ENCODE measurements at places on chromosomes 12 and 14.

DNA sequence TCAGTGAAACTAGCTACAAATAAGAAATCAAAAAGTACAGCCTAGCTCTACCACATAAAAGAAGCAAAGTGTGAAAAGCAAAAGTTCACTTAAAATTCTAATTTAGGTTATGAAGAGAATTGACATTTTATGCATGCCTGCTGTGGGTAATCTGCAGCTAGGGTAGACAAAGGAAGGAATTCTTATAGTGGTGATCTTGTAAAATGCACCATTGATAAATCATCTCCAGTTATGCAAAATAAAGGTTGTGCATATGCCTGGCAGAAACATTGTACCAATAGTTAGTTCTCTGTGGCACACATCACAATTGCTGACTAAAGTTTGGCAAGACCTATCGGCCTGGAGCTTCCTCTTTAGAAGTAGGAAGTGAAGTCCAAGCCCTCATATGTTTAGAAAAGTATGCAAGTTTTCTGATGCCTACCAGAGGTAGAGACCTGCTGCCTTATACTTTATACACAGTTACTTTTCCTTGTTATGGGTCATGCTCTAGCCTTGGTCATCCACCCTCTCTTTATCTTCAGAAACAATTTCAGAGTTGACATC is 78.3 kb downstream of the TSHR start:
- DNase-seq: no peak

- peak; percentile 24 for DNase-seq
Observed at GRCh38 chr14:71289536-71289935, 382.3 kb downstream of the PCNX1 start.

GRCh38 chr14:76881348-76881747 is 55.1 kb downstream of the LRRC74A start:
- DNase-seq: no peak

GRCh38 chr12:46492471-46493085 is 120.0 kb upstream of the SLC38A2 start:
- DNase-seq: no peak

DNA sequence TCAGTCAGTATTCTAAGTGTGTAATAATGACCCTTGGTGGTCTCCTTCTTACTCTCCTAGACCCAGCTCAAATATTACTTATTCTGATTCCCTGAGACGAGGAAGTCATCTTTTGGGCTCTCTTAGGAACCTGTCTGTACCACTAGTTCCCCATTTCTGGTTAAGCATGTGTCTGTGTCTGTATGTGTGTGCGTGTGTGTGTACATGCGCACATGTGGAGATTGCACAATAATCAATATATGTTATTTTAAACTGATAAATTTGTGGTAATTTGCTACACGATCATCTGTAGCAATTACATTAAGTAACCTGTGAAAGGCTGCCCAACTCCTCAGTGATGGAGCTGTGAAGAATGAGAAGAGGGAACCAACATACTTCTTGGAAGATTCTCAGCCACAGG is 132.2 kb downstream of the ASCL4 start:
- DNase-seq: no peak

DNA sequence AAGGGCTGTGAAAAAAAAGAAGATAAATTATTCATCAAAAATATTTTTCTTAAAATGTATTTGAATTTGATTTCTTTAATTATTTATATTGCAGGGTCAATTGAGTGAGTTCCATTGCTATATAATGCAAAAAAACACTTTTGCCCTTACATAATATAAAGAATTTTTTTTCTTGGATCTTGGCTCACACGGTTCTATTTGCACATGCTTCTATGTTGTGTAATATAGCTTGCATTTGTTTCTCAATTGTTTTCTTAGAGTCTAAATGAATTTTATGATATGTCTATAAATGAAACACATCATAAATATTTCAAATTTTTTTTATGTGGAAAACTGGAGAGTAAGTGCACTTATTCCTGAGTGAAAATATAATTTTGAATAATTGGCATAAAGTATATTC is 694.2 kb downstream of the SLC6A15 start:
- DNase-seq: no peak

Data from CD4-positive, alpha-beta T cell treated with Interleukin-10 for 1 hour (primary cell).